ENCODE measurements at places on chromosomes 12 and 14.
A peak's percentile ranks its signal among the peaks of the same experiment; 100 is the strongest.

- no peak for DNase-seq
These were observed 187.4 kb downstream of the TTC7B start for GRCh38 chr14:90628825-90629224.

DNA sequence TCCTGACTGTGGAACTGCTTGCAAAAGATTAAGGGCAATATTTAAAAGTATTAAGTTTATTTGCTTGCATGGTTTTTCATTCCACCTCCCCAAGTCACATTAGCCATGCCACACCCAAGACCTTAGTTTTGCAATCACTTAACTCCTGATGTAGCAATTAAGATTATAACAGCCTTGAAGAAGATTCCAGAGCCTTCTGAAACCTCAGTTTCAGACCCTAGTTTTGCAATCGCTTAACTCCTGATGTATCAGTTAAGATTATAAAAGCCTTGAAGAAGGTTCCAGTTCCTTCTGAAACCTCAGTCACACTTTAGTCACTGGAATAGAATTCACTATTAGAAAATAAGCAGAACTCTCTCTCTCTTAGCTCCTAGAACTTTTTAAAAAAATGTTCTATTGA, 42.7 kb upstream of the DCN start:
- no peak for DNase-seq

- no peak for DNase-seq
These were observed 113.9 kb downstream of the RBM19 start for GRCh38 chr12:113852264-113852663.

GRCh38 chr12:29816874-29817725, 33.4 kb upstream of the TMTC1 start:
- DNase-seq: no peak

DNA sequence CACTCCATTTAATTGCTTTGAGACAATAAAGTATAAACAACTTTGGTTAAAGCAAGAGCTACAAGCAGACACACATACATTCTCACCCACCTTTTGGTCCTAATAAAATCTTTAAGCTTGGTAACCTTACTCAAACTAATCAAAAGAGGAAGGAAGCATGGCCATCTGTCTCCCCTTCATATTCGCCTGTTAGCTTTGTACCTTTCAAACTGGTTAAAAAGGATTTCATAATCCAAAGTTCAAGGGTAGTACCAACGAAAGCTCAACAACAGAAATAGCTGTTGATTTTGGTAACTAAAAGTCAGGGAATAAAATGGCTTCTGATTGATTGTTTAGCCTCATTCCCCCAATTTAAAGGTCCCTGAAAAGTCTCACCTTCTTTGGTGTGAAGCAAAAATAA, 456.9 kb downstream of the BCAT1 start:
- DNase-seq: no peak

DNA sequence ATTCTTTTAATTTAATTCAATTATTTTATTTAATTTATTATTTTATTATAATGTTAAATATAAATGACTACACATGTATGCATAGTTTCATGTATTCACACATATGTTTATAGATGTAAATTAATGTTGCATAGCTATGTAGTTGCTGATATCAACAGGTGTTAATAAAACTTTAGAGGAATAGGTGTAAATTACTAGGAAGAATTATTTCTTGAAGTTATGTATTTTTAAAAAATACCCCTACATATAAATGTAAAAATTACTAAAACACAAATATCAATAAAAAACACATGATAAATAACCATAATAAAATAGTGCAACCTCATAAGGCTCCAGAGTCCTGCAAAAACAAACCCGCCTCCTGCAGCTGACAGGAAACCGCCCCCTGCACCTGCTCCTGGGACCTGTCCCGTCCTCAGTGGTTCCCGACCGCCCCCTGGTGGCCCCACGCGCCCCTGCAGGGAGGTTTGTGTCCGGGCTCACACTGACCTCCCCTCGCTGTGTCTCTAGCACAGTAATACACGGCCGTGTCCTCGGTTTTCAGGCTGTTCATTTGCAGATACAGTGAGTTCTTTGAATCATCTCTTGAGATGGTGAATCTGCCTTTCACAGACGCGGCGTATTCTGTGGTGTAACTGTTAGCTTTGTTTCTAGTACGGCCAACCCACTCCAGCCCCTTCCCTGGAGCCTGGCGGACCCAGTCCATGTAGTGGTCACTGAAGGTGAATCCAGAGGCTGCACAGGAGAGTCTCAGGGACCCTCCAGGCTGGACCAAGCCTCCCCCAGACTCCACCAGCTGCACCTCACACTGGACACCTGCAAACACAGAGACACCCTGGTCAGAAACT, 1264.0 kb downstream of the TMEM121 start:
- DNase-seq: no peak

DNA sequence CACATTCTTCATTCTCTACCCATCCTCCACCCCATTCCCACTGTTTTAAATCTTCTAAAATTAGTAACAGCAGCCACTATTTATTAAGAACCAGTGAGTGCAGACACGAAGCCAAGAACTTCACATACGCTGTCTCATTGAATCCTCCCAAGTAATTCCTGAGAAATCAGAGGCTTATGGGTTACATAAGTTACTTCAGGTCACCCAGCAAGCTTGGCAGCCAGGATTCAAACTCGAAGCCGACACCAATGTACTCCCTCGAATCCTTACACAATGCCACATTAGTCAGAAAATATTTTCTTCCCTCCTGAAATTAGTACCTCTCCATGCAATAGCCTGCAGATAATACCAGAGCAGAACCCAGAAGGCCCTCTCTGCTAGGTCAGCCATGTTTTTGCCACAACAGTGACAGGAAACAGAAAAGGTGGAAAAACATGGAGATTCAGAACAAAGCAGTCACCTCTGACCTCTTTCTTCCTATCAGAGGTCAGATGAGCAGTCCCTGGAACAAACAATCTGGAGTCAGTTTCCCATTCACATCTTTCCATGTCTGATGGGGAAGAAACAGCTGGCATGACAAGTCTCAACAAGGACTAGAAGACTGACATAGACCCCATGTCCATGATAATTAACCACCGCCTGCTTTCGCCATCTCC, 16.4 kb downstream of the NID2 start:
- DNase-seq: no peak

DNA sequence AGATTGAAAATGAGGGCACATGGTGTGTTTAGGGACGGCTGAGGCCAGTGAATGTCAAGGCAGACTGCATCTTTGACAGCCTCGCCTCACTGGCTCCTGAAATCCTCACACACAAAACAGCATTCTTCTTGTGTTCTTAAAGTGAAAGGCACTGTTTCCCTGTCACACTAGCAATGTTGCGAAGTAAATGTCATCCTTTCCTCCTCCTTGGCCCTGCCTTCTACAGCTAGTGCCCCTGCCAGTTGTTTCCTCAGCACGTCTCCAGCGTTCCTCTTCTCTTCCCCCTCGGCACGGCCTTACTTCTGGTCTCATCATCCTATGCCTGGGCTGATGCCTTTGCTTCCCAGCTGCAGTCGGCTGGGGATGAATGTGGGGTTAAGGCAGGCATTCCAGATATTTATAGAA, 129.4 kb upstream of the DNM1L start:
- peak; percentile 65 for DNase-seq

DNA sequence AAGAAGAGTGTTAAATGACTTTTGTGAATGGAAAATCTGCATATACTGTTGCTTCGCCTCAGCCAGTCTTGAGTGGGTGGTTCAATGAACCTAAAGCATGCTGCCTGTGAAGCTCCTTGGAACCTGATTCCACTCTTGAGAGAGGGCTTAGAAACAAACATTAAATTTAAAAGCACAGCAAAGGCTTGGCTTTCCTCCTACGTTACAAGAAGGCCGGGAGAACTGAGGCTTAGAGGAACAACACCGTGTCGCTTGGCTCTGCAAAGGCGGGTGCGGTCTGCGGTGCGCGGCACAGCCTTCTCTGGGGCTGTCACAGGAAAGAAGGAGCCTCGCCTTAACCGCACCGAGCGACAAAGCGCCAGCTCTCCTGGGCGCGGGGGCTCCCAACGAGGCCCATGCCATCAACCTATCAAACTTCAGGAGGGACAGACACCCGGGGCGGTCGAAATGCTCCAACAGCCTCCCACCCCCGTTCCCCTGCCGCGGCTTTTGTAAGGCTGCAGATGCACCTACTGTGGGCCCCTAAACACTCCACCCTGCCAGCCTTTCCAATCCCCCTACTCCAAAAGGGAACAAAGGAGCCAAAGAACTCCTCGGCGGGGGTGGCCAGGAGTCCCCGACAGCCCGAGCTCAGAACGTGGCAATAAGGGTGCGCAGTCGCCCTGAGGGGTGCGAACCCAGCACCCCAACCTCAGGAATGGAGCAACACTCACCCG, 729 bp downstream of the OSBPL8 start:
- DNase-seq: peak; percentile 41

- no peak for DNase-seq
These were observed 177.2 kb upstream of the RASSF8 start for GRCh38 chr12:25781232-25781631.

DNA sequence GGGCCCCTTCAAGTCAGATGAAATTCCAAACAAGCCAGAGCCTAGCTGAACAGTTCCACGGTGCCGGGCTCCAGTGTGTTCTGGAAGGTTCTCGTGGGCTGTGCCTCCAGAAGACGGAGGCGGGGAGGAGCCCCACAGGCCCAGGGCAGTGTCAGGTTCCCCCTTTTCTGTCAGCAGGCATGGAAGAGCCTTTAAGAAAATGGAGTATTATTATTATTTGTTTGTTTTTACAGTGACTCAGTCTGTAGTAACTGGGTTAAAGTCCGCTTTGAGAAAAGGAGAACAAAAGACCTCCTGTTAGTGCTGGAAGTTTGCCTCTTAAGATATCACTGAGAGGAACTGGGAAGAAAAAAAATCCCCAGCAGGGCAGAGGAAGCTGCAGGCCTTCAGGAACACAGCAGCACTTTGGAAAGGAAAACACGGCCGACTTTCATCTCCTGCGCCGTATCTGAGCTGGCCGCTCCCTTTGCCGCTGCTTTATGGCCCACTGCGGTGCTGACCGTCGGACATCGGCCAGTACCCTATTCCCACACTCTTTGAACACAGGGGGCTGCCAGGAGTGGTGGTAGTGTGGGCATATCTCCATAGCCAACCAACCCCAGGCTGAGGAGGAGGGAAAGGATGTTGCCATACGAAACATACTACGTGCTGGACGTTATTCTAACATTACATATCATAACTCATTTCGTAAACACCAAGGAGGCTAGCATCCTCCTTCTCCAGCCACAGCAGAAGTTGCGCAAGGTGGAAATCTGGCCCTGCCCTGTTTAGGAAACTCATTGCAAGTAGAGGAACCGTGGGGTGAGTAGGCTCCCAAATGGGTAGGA, 194.0 kb downstream of the ZFP36L1 start:
- peak; percentile 65 for DNase-seq

GRCh38 chr12:18224745-18225144, 36.6 kb upstream of the PIK3C2G start:
- peak; percentile 4 for DNase-seq

- DNase-seq: no peak
These were observed 110.4 kb downstream of the KCNK10 start for GRCh38 chr14:88212691-88213090.

DNA sequence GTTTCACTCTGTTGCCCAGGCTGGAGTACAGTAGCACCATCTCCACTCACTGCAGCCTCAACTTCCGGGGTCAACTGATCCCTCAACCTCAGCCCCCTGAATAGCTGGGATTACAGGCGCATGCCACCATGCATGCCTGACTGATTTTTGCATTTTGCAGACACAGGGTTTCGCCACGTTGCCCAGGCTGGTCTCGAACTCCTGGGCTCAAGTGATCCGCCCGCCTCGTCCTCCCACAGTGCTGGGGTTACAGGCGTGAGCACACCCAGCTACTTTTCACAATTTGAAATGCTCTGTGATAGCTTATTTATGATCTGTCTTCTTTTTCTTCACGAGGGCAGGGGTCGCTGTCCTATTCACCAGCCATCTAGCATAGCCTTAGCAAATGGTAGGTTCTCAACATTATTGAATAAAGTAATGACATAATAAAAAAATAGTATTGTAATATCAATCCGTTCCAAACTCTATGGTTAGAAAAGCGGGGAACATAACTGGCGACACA, 477 bp upstream of the DDX47 start:
- no peak for DNase-seq

GRCh38 chr14:93788293-93788542, at the start of gene PRIMA1:
PRIMA1 (minus strand) TSS chr14:93788485; CDS start chr14:93787718, 767 bp downstream.
- DNase-seq: no peak

GRCh38 chr12:117733549-117733805, 235.3 kb downstream of the KSR2 start:
- no peak for DNase-seq

DNA sequence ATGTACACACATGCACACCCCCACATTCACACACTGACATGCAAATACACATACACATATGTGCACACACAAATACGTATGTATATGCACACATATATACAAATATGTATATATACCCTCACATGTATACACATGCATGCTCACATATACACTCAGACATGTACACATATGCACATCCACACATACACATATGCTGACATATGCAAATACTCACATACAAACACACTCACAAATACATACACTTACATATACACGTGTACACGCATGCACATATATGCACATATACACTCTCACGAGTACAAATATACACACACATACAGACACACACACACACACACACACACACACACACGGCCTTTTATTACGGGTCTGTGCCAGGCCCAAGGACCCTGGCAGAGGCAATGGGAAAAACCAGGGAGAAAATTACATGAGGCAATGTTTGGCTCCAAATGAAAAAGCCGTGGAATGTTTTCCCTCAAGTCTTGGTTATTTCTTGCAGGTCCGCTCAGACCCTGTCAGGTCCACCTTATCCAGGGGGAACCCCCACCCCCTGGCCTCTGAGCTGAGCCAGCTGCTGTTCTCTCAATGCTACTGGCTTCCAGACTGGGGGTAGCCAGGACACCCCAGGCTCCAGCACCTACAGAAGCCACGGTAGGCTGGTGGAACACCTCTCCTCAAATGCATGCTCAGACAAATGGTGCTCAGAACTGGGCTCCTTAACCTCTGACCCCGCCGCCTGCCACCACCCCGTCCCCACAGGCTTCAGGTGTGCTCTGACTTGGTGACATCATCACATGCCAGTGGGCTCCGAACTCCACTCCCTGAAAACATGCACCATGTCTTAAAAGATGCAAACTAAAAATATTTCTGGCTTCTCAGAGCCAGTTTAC, 54.7 kb downstream of the BCL11B start:
- DNase-seq: no peak

- DNase-seq: no peak
These were observed 514.1 kb downstream of the MED13L start for GRCh38 chr12:115763376-115763775.

DNA sequence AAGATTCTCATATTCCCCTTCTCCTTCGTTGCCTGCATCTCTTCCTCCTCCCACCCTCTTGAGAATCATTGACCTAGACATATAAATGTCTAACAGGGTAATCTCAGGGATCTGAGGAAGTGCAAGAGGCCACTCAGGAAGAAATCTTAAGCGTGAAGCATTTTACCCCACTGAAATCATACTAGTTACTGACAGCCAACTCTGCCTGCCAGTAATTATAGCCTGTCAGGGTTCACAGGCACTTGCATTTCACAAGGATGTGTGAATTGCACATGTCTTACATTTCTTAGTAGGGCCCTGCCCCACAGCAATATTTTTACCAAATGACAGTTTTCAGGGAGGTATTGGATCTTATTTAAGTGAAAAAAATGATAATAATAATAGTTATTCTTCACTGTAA, 127.2 kb downstream of the SLC15A5 start:
- DNase-seq: no peak

Measured in globus pallidus (tissue), 1 donor.